ENCODE measurements at places on chromosomes 7 and 10. TPM values are rescaled to one million over a fixed set of nuclear protein-coding genes. Genes with fewer than 3 reads are reported as not detected.
A peak's percentile ranks its signal among the peaks of the same experiment; 100 is the strongest.

OPALIN gene
- not detected for total RNA-seq

LOXL4 gene
- total RNA-seq = not detected

LRRTM3 gene
- not detected for total RNA-seq

FAM13C gene
- total RNA-seq = not detected

FAM237B gene
- total RNA-seq = not detected

AKR1D1 gene
- total RNA-seq = not detected

OR6B1 gene
- not detected for total RNA-seq

CRYGN gene
- total RNA-seq = not detected

EPDR1 gene
- 1.6 TPM for total RNA-seq

FGFR2 gene
- not detected for total RNA-seq

- H3K4me1 ChIP-seq = no peaks in the 10 kb centered on the region
- no peak for DNase-seq
- H3K27me3 ChIP-seq = no peaks in the 10 kb centered on the region
- H3K4me3 ChIP-seq = no peak overlapping the region
- no peak overlapping the region for H3K27ac ChIP-seq
Measured at GRCh38 chr10:27197980-27198620, 42.5 kb downstream of the ACBD5 start.

DNA sequence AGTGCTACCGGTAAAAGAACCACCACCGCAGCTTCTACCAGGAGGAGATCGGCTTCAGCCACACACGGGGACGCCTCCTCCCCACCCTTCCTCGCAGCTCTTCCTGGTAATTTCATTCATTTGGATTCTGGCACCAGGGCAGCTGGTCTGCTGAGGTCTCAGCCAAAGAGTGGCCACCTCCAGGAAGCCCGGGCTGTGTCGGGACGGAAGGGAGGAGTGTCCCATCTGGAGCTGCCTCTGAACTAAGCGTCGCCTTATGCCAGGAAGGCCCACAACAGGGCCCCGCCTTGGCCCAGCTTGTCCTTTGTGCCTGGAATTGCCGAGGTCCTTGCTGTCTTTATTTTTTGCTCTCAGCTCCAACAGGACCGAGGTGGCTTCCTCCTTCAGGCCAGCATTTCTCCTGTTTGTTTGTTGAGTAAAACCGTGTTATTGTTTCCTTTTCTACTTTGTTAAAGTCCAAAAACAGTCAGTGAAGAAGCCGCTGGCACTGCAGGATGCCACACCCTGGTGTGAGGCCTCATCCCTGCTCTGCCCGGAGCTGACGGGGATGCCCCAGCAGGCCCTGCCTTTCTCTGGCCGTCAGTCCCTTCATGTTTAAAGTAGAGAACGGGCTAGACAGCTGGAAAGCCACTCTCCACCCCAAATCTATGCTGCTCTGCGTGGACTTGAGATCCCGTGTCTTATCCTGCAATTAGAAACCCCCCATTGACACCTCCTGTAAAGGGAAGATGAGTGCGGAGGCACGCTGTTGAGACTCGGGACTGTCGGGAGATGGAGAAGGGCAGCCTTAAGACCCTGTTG is 24.5 kb upstream of the TTYH3 start:
- H3K36me3 ChIP-seq = no peaks in the 10 kb centered on the region
- H3K27me3 ChIP-seq = no peaks in the 10 kb centered on the region
- no peak for DNase-seq
- H3K27ac ChIP-seq = no peak overlapping the region

DNA sequence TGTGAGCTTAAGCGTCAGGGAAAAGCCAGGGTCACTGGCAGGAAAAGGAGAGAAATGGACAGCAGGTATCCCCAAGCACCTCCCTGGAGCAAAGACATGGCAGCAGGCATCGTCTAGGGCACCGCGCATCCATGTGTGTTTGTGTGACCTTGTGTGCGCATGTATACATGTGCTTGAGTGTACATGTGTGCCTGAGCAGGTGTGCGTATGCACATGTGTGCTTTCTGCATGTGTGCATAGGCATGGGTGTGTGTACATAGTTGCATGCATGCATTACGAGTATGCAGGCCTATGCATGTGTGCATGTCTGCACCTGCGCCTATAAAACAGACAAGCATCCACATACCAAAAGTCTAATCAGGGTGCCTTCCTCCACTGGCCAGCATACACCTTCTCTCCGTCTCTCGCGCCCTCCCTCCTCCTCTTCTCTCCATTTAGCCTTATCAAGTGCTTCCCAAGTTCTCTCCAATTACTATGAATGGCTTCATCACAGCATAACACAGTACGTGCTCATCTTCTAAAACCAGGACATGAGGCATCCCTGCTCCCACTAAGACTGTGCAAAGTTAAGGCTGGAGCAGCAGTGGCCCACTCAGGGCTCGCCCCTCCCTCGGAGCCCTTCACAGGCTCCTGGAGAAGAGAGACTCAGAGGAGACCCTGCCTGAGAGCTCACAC is 30.6 kb downstream of the RASGEF1A start:
- no peak for DNase-seq
- no peak overlapping the region for H3K4me3 ChIP-seq
- no peaks in the 10 kb centered on the region for H3K36me3 ChIP-seq
- peaks cover 12% of the 10 kb centered on the region for H3K27me3 ChIP-seq
- H3K27ac ChIP-seq = no peak overlapping the region

GRCh38 chr10:87696922-87697745 is 37.5 kb downstream of the PAPSS2 start:
- DNase-seq = no peak
- H3K27me3 ChIP-seq = no peaks in the 10 kb centered on the region
- H3K4me1 ChIP-seq = no peaks in the 10 kb centered on the region
- no peak overlapping the region for H3K27ac ChIP-seq

DNA sequence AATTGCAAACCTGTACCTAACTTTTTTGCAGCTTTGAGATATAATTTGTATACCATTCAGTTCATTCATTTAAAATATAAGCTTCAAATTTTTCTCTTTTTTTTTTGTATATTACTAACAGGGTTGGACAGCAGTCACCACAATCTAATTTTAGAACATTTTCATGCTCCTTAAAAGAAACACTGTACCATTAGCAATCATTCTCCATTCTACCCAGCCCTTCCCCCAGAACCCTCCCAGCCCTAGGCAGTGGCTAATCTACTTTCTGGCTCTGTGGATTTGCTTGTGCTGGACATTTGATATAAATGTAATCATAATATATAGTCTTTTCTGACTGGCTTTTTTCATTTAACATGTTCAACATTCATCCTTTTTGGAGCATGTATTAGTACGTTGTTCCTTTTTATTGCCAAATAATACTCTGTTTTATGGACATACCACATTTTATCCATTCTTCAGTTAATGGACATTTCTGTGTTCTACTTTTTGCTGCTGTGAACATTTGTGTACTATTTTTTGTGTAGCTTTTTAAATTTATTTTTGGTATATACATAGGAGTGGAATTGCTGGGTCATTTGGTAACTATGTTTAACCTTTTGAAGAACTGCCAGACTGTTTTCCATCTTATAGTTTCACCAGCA is 40.9 kb upstream of the ST7 start:
- peaks cover 4% of the 10 kb centered on the region for H3K4me1 ChIP-seq
- H3K27me3 ChIP-seq = no peaks in the 10 kb centered on the region
- no peak for DNase-seq
- H3K36me3 ChIP-seq = peaks cover 44% of the 10 kb centered on the region
- no peak overlapping the region for H3K27ac ChIP-seq

DNA sequence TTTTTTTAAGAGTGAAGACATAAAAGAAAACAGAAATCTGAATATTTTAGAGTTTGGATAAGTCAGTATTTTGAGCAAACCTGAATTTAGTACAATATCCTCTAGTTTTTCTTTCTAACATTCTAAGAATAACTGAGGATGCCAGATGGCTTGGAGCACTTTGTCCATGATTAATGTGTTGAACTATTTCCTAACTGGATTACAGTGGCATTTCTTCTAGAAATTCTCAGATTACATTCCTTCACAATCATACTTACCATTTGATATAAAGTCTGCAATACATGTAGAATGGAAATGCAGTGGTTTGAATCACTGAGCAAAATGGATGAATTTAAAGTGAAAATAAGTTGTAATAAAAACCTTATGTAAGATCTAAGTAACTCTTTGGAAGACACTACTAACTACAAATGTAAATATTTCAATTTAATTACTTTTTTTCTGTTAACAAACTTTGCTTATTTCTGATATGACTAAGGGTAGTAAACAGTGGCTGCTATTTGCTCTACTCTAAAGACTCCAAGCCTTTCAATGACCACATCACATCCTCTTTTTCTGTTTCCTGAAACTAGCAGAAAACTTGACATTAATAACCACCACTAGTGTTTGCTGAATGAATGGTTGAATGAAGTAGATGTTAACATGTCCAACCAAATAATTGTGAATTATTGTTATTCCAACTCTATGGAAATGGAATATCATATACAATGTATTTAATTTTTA is 102.8 kb downstream of the PRKG1 start:
- H3K4me1 ChIP-seq = no peaks in the 10 kb centered on the region
- H3K36me3 ChIP-seq = no peaks in the 10 kb centered on the region
- H3K4me3 ChIP-seq = no peak overlapping the region

- H3K4me3 ChIP-seq = no peak overlapping the region
- no peak overlapping the region for H3K27ac ChIP-seq
- H3K27me3 ChIP-seq = no peaks in the 10 kb centered on the region
Measured at GRCh38 chr7:65304175-65304574, 69.5 kb upstream of the ZNF92 start.

DNA sequence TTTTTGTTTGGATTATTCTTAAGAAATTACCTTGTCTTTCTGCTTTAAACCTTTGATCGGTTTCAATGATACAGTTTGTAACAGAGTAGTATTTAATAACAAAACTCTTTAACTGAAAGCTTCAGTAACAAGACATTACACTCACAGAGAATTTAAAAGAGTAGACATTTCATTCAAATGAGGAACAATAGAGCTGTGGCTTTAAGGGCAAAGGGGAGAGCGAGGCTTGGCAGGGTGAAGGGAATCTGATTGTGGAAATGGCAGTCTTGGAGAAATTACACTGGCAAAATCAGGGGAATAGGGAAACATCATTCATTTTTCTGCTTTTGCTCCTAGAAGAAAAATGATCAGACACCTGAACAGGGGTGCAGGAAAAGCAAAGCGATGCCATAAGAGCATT is 5.1 kb upstream of the HIPK2 start:
- no peak overlapping the region for H3K4me3 ChIP-seq
- H3K36me3 ChIP-seq = no peaks in the 10 kb centered on the region
- H3K4me1 ChIP-seq = peaks cover 5% of the 10 kb centered on the region
- DNase-seq = no peak
- H3K27ac ChIP-seq = no peak overlapping the region

DNA sequence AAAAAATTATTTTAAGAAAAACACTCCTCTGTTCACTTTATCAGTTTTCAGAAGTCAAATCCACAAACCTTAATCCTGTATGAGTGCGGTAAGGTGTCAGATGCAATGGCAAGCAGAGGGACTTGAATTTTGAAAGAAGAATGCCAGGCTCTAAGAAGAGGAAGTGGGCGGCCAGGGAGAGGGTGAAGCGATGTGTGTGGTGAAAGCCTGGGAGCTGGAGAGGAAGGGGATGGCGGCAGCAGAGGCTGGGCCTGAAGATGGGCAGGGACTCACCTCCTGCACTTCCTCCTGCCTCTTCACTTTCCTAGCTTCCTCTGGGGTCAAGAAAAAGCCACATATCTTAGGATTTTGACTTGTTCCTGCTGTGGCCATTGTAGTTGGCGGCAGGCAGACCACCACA is 609.6 kb downstream of the PARD3 start:
- H3K36me3 ChIP-seq = no peaks in the 10 kb centered on the region
- H3K27ac ChIP-seq = no peak overlapping the region
- DNase-seq = no peak
- peaks cover 5% of the 10 kb centered on the region for H3K27me3 ChIP-seq
- no peak overlapping the region for H3K4me3 ChIP-seq
- H3K4me1 ChIP-seq = peaks cover 9% of the 10 kb centered on the region

- no peaks in the 10 kb centered on the region for H3K27me3 ChIP-seq
- peaks cover 4% of the 10 kb centered on the region for H3K4me1 ChIP-seq
- H3K4me3 ChIP-seq = no peak overlapping the region
- no peaks in the 10 kb centered on the region for H3K36me3 ChIP-seq
- H3K27ac ChIP-seq = no peak overlapping the region
Measured at GRCh38 chr10:16828701-16829175, 11.5 kb upstream of the RSU1 start.

DNA sequence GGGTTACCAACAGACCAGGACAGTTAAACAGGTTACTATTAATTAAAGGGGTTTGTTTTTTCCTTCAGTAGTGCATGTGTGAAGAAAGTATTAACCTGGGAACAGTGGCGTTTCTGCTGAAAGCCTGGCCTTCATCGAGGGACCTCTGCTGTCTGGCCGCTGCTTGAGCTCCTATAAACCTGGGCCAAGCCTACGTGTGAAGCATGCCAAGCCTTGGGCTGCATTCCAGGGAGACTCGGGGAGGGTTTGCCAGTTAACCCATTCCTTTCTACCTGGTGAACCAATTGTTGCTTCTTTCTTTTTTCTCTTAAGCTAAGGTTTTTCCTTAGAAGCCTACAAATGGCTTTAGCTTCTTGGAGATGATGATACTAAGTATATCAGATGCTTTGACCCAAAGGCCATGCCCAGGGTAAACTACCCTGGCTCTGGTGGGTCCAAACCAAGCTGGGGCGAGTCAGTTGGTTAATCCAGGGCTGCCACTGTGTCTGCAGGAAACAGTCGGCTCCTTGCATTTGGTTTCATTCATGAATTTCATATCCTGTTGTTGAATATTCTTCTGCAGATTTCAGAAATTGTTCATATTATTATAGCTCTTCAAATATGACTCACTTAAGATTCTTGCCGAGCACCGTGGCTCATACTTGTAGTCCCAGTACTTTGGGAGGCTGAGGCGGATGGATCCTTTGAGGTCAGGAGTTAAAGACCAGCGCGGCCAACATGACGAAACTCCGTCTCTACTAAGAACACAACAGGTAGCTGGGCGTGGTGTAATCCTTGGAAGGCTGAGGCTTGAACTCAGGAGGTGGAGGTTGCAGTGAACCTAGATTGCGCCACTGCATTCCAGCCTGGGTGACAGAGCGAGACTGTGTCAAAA is 23.8 kb downstream of the PFKP start:
- peaks cover 65% of the 10 kb centered on the region for H3K4me1 ChIP-seq
- H3K27ac ChIP-seq = peak overlapping the region; percentile 62
- peak; percentile 60 for DNase-seq
- no peaks in the 10 kb centered on the region for H3K27me3 ChIP-seq

GRCh38 chr10:62333988-62334682 is 40.0 kb upstream of the ZNF365 start:
- H3K4me3 ChIP-seq = no peak overlapping the region
- H3K36me3 ChIP-seq = no peaks in the 10 kb centered on the region
- no peak overlapping the region for H3K27ac ChIP-seq
- no peak for DNase-seq

- peaks cover 87% of the 10 kb centered on the region for H3K4me1 ChIP-seq
- peak; percentile 36 for DNase-seq
- peak overlapping the region; percentile 95 for H3K27ac ChIP-seq
- peak overlapping the region; percentile 16 for H3K4me3 ChIP-seq
Measured at GRCh38 chr10:119535837-119536507, 6.5 kb downstream of the RGS10 start.

- DNase-seq = no peak
- no peaks in the 10 kb centered on the region for H3K36me3 ChIP-seq
- H3K4me3 ChIP-seq = peak overlapping the region; percentile 72
- H3K4me1 ChIP-seq = peaks cover 13% of the 10 kb centered on the region
Measured at GRCh38 chr10:24953675-24954074, 1.3 kb upstream of the PRTFDC1 start.

GRCh38 chr7:16754856-16755317 is 1.3 kb downstream of the TSPAN13 start:
- H3K36me3 ChIP-seq = no peaks in the 10 kb centered on the region
- peaks cover 10% of the 10 kb centered on the region for H3K4me1 ChIP-seq

- peaks cover 1% of the 10 kb centered on the region for H3K27me3 ChIP-seq
- H3K4me1 ChIP-seq = peaks cover 17% of the 10 kb centered on the region
- H3K36me3 ChIP-seq = no peaks in the 10 kb centered on the region
Measured at GRCh38 chr10:31961277-31962074, 32.8 kb upstream of the ARHGAP12 start.

GRCh38 chr7:32948202-32948601 is 9.0 kb upstream of the FKBP9 start:
- H3K4me1 ChIP-seq = no peaks in the 10 kb centered on the region
- H3K27ac ChIP-seq = no peak overlapping the region
